GM04504 (cell line): ENCODE measurements at places on chromosomes 12 and 14.

GRCh38 chr12:125860672-125861288, 795.5 kb downstream of the AACS start:
- DNase-seq, result no peak

DNA sequence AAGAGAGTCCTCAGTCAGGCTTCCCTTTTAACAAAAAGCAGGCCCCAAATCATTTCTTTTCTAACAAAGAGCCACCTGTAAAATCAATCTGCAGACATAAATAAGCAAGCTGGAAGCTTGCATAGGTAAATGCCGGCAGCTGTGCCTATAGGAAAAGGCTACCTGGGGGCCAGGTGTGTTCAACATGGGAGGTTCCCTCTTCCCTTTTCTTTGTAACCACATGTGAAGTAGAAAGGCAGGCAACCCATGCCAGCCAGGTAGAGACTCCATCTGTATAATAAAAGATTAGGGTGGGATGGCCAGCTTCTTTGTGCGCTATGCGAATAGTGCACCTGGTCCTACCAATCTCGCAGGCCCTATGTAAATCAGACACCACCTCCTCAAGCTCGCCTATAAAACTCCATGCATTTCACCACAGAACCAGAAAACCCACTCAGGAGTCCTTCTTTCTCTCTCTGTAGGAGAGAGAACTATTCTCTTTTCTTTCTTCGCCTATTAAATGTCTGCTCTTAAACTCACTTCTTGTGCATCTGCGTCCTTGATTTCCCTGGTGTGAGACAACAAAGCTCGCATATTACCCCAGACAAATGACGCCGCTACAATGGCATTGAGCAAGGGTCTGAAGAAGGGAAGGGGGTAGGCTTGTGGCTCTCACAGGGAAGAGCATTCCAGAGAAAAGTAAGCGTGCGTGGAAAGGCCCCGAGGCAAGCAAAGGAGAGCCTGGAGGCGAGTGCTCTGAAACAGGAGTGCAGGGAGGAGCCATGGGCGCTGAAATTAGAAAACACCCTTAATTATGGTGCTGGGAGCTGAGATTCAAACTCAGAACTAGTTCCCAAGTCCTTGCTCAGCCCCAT, 67.2 kb downstream of the TTC9 start:
- no peak for DNase-seq

GRCh38 chr14:50791201-50791600, 39.8 kb downstream of the NIN start:
- no peak for DNase-seq

GRCh38 chr12:32080435-32080834, 26.2 kb upstream of the BICD1 start:
- no peak for DNase-seq

- DNase-seq, result no peak
These were observed 244.2 kb upstream of the OR4E1 start for GRCh38 chr14:21917699-21918436.

DNA sequence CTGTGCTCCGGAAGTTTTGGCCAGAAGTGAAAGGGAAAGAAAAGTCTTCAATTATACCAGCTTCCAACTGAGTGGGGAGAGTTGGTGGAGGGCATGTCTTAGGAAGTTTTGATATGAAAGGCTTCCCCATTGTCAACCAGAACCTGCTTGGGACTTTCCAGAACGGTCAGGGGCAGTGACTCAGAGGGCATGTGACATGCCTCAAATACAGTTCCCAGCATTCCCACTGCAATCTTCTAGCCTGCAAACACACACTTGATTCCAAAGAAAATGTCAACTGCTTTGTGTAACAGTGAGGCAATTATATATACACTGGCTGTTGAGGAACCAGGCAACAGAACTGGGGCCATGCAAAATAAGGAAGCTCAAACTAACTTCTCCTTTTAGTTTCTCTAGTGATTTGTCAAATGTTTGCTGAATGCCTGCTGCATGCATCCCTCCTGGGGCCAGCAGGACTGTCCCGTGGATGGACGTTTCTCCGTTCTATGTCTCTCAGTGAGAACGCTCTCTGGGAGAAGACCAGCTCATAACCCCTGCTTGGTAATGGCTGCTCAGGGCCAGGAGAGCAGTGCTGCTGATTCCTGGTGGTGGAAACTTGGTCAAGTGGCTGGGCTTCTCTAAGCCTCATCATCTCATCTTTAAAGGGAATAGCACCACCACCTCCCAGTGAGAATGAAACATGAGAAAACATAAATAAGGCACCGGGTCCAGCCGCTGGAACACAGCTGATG, 18.3 kb downstream of the SLC25A47 start:
- peak; percentile 38 for DNase-seq
